ENCODE measurements at places on chromosomes 3 and 15.

DNA sequence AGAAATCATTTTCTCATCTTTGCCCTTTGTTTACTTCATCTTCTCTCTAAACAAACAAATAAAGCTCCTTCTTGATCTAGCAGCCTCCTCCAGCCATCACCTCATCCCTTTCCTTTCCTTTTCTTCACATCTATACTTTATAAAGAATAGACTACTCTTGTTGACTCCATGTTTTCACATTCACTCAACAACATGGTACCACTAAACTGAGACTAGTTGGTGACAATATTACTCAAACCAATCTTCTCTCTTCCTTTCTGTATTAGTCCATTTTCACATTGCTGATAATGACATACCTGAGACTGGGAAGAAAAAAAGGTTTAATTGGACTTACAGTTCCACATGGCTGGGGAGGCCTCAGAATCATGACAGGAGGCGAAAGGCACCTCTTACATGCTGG, 324.7 kb downstream of the SOX2 start:
- DNase-seq, result no peak

DNA sequence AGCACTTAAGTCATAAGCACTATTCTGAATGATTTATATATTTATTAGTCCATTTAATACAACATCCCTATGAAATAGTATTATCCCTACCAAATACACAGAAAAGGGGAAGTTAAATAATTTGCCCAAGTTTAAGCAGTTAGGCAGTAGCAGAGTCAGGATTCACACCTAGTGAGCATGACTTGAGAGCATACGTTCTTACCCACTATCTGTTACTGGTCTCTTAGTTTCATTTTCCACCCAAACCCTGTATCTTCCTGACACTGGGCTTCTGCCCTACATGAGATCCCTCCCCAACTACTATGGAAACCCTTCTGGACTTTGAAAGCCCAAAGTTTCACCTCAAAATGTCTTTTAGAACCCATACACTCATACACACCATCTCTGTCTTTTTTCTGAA, 4.4 kb upstream of the ATOSA start:
- no peak for DNase-seq

GRCh38 chr15:77568973-77569728, 63.6 kb downstream of the LINGO1 start:
- DNase-seq, result no peak

DNA sequence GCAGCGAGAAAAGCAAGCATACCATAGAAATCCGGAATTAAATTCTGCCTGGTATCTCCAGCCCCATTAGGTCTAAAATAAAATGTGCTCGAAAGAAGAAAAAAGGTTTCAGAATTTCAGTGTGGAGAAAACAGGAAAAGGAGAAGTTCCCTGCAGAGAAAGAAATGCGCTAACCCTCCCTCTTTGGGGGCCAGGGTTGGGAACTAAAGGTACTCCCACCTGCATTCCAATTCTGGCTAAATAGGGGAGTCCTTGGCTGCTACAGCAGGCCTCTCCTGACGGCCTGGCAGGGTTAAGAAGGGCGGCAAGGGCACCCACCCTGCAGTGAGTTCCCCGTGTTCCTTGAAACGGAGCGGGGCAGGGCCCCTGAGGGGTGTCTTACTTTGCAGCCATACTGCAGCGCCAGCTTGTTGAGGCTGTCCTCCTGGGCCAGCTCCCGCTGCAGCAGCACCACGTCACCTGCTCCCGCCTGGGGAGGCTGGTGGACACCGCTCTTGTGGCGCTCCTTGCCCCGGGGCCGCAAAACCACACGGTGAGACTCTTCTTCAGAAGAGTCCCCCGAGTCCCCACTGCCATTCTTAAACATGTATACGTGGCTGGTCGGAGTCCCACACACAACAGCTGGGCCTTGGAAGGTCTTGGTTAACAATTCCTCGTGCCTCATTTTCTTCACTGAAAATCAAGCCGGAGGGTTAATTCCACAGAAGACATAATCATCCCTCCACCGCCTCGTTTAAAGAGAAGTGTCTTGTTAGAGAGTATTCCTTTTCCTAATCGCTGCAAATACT, 1.7 kb downstream of the LYSMD4 start:
- DNase-seq, result no peak

DNA sequence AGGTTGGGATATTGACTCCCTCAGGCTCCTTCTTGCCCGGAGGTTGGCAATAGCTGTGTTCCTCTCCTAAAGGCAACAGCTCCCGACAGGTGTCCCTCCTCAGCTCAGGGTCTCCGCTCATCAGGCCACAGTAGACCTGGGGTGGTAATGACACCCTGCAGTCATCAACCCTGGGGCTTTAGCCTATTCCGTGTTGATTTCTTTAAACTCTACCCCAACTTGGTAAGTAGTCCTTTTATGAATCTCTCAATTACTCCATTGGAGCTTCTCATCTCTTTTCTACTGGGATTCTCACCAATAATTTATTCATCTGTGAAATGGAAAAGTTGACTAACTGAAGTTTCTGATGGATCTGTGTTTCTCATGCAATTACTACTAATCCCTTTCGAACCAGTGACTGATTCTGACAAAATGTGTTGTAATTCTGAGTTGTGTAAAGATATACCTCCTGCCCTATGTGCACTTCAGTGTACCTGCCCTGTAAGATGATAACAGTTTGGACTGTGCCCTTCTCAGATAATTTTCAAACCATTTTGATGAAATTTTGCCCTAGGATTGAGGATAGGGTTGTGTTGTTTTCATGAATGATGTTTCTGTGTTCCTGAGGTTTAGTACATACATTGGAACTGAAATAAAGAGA, 89.7 kb downstream of the RPL39L start:
- DNase-seq, result no peak

GRCh38 chr3:39809181-39809994, at the start of gene MYRIP:
TSS of gene MYRIP (plus strand) at chr3:39809609. CDS start at chr3:39900817, 91,208 bp downstream.
- DNase-seq, result peak; percentile 87

- no peak for DNase-seq
Measured at GRCh38 chr3:197168063-197168462, 130.3 kb downstream of the DLG1 start.

- no peak for DNase-seq
Measured at GRCh38 chr15:73940061-73940981, 14.1 kb downstream of the LOXL1 start.

- no peak for DNase-seq
Measured at GRCh38 chr3:169980055-169980454, 13.4 kb downstream of the SEC62 start.

- no peak for DNase-seq
Measured at GRCh38 chr3:45906681-45907407, 20.5 kb downstream of the CCR9 start.

- no peak for DNase-seq
Measured at GRCh38 chr3:15215996-15216395, 9.9 kb downstream of the CAPN7 start.

- no peak for DNase-seq
Measured at GRCh38 chr15:101614001-101614585, 38.1 kb downstream of the TM2D3 start.

DNA sequence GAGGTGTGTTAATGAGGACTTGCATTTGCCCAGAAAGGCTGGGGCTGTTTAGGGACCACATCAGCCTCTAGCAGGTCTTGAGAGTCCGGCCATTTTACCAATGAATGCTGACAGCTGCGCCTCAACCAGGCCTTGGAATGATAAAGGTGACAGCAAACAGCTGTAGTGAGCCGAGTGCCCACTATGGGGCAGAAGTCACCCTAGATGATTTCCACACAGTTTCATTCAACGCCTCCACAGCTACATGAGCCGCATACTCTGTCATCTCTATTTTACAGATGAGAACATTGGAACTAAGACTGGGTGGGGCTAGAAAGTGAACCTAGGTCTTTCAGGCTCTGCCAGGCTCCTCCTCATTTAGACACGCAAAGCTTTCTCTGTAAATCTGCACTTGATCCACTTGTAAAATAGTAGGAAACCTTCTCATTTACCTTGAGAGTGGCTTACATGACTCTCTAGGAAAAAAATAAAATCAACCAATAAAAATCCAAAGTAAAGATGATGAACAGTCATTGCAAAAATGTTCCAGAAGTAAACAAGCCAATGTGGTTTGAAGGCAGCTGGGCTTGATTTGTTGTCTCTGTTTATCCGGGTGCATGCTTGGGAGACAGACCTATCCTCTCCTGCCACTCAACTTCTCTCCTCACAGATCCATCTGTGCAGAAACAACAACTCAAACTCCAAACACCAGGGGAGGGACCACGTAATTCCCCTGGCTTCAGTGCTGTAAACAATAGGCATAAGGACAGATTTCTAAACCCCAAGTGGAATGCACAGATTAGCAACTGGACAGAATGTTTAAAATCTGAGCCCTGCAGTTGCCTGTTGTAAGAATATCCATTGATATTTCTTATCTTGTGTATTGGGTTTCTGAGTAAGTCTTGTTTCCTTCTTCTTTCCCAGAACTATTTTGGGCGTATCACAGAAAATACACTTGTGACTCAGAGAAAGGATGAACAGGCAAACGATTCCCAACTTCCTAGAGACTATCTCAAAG, 31.5 kb upstream of the LDHAL6B start:
- DNase-seq, result no peak

DNA sequence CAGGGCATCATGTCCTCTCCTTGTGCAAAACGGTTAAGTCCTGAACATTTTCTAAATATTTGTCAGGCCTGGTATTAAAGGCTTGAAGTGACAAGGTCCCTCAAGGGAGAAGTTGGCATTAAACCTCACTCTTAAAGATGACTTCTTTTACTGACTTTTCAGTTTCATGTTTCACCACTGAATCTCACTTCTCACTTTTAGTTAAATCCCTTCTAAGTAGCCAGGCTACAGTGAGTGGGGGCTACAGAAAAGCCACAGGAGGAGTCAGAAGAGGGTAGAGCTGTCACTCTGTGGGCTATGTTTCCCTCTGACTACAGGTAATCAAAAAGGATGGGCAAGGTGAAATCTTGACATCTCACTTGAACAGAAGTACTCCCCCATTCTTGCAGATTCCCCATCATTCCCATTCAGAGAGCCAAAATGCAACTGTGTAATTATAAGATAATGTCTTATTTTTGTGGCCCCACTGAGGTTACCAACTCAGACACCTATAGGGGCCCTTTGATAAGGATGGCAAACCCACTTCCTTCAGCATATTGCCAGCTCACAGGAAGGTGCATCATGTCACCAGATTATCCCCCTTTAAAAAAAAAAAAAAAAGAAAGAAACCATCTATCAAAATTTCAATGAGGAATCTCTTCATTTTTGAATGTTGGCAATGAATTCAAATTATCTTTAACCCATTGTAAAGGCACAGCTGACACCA, 790.1 kb upstream of the CFAP20DC start:
- no peak for DNase-seq

DNA sequence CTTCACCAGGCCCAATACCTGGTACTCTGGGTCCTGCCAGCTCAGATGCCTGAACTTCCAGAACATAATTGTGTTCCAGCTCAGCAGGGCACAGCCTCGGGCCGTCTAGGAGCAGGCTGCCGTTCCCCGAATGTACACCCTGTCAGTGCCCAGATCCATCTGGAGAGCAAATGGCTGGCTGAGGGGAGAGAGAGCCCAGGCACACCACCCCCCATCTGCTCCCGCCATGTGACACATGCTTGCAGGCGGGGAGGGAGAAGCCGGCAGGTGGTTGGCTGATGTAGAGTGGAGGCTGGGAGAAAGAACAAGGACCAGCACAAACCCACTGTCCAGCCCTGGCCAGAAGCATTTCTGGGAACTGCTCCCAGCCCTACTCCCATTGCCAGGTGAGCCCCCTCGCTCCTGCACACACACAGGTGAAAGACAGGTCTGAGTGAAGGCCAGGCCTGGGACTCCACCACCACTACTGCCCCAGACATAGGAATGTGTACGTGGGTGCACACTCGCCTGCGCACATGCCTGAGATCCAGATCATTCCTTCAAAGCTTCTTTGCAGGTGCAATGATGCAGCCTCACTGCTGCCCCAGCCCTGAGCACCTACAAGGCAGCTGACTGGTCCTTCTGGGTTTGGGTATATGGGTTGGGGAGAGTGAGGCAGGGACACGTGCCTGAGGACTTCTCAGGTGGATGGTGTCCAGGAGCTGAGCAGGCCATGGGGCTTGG, 53.5 kb downstream of the SEMA5B start:
- DNase-seq, result peak; percentile 86

DNA sequence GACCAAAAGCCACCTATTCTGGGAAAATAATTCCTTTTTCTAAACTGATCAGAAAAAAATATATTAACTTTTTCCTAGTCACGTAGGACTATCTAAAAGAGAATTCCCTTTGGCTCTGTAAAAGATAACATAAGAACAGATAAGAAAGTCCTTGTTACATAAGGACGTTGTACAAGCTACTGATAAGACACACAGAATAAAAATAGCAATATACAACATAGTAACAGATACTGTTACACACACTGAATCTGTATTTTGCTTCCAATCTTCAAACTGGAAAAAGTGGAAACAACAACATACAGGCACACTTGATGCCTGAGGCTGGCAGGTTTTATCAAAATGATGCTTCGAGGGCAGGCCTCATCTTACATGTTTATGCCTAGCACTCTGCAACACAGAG, 59.8 kb downstream of the SNX4 start:
- no peak for DNase-seq

GRCh38 chr3:31882895-31883294, 98.2 kb downstream of the OSBPL10 start:
- no peak for DNase-seq

- DNase-seq, result no peak
Measured at GRCh38 chr3:46880884-46881595, 3.5 kb downstream of the PTH1R start.

DNA sequence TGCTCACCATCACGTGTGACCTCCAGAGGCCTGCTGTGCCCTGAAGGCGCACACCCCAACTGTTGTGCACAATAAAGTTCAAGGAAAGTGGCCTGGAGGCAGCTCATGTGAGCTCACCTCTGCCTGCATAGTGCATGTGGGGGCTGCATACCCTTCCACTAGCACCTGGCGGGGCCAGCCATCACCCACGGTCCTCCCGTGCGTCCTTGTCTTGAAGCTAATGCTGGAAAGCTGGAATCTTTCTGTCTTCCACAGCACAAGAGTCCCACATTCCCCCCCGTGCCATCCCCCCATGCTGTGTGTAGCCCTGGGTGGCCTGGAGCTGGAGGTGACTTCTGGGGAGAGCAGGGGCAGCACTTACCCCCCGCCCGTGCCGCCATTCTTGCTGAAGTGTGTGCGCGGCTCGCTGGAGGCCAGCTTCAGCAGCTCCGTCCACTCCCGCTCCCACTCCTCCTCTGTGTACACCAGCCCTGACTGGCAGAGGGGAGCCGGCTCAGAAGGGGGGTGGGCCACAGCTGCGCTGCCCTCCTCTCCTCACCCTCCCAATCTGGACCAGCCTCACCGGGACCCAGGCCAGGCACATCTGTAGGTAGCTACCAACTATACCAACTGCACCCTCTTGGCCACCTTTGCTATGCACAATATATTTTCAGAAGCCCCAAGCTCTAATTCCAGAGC, 199.5 kb downstream of the KLF13 start:
- no peak for DNase-seq
